ENCODE measurements at places on chromosomes 5 and 9.

DNA sequence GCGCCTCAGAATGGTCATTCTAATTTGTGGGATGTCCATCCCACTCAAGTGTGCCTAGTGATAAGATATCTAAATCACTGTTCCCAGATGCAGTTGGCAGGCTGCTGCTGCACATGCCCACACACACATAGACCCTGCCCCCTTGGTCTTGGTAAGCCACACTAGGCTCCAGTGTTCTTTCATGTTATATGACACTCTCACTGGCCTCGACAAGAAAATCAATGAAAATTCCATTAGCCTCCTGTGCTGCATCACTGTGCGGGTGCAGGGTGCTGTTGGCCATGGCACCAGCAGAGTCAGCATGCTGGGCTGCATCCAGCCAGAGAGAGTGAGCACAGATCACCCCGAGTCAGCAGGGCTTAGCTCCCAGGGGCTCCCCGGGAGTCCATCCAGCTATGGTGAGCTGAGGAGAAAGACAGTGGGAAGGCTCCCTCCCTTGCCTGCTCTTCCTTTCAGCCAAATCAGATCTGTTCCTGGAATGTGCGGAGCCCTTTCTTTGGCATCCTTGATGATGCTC is 59.9 kb downstream of the ABLIM3 start:
- no peak for DNase-seq

GRCh38 chr5:56147659-56148230 is 85.4 kb downstream of the ANKRD55 start:
- DNase-seq: no peak

- DNase-seq: no peak
Observed at GRCh38 chr9:7146582-7146981, 388.8 kb downstream of the KDM4C start.

- DNase-seq: no peak
Observed at GRCh38 chr9:104301755-104302154, 202.3 kb upstream of the OR13F1 start.

DNA sequence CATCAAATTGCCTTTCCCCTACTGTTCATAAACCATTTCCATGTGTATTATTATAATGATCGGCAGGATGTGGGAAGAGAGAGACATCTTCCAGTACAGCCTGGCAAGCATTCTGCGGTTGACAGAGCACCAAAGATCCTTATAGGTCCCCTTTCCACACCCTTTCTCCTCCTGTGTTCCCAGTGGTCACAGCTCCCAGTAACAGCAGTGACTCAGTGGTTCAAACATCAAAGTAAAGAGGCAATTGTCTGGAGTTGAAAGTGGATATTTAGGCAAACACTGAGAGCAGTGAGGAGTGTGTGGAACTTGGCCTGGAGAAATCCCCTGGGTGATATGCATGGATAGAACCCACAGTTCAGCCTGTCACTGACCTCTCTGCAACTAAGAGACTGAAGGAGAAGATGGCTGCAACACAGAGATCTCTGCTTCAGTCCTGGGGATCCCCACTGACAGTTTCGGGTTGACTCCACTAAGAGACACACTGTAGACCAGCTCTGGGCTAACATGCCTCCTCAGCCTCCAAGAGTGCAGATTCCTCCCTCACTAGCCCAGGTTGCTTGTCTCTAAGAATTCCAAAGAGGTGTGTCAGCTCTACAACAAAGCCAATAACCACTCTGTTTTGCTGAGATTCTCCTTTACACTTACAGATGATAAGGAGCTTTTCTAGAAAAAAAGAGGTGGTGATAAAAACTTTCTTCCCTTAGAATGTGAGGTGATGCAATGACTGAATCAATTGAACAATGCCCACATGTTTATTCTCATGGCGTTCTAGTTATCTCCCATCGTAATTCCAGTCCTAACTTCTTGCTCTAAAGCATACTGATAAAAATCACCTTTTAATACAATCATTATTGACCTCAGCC is 94.4 kb upstream of the IL6ST start:
- no peak for DNase-seq

- DNase-seq: no peak
Observed at GRCh38 chr5:165565911-165566310, 2060.5 kb downstream of the MAT2B start.

- no peak for DNase-seq
Observed at GRCh38 chr9:130763331-130764171, 70.0 kb downstream of the EXOSC2 start.

DNA sequence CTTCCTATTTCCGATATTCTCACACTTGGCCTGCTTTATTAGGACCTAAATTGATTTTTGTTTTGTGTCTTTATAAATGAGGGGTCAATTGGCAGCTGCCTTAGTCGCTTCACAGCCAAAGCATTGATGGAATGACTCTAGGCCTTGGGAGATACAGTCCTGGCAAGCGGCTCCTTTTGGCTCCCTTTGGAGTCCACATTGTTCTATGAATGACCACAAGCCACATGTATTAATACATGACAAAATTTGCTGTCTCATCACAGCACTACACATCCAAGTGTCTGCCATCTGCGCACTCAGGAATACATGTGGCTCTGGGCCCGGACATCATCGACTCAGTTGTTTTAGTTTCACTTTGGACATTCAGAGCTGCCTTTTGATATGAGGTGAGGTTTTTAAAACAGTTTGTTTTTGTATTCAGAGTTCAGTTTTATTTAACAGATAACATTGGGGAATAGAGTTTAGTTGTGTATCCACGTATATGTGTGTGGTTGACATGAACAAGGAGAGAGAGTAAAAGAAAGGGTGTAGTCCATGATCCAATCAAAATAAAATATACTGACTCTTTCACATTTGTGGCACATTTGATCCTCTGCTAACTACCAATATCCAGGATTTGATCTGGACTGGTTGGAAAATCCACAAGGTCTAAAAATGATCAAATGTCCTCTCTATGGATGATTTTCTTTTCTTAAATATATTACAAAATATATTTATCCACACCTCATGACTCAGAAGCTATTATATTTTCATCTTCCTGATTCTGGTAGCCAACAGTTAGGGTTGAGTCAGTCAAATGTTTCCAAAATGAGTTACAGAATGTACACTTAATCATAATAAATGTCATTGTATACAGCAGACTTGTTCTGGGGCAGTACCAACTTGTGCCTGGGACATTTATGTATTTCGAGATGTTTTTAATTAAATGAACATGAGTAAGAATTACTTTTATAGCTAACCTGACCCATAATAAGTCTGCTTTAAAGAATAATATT is 114.0 kb upstream of the MTAP start:
- no peak for DNase-seq

DNA sequence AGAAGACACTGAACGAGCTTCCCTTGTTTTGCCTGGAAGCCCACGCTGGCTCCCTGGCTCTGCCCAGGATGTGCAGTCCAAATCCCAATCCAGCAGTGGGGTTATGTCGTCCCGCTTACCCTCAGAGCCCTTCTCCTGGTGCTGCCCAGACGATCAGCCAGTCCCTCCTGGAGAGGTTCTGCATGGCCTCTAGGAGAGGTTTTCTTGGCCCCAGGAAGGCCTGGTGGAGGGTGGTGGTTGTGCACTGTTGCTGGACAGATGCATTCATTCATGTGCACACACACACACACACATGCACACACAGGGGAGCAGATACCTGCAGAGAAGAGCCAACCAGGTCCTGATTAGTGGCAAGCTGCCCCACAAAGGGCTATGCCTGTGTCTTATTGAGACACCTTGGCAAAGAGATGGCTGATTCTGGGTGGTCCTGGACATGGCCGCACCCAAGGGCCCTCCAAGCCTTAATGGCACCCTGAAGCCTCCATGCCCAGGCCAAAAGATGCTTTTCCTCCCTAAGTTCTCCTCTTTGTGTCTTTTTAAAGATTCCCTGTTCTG is 10.5 kb upstream of the OLFM1 start:
- DNase-seq: no peak

GRCh38 chr9:118643118-118643517 is 726.1 kb downstream of the BRINP1 start:
- DNase-seq: no peak

- DNase-seq: peak; percentile 81
Observed at GRCh38 chr5:181160152-181160754, 12.9 kb downstream of the OR2V2 start.

- DNase-seq: no peak
Observed at GRCh38 chr5:175590471-175590881, 67.4 kb upstream of the HRH2 start.

DNA sequence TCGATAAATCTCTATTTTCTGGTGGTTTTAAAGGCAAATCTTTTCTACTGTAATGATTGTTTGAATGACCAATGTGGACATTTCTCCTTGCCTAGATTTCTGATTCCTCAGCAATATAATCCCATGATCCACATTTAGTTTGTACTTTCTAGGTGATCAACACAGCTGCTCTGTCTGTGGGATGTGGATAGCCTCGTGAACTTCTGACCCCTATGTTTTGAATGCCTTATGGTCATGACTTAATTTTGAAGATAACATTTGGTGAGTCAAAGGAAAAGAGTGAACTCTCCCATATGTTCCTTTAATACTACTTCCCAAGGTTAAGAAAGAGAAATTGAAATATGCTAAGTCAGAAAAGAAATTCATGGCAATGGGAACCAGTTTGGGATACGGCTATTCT is 147.5 kb downstream of the CAVIN4 start:
- DNase-seq: no peak

- DNase-seq: no peak
Observed at GRCh38 chr5:117082977-117083376, 508.4 kb upstream of the SEMA6A start.

DNA sequence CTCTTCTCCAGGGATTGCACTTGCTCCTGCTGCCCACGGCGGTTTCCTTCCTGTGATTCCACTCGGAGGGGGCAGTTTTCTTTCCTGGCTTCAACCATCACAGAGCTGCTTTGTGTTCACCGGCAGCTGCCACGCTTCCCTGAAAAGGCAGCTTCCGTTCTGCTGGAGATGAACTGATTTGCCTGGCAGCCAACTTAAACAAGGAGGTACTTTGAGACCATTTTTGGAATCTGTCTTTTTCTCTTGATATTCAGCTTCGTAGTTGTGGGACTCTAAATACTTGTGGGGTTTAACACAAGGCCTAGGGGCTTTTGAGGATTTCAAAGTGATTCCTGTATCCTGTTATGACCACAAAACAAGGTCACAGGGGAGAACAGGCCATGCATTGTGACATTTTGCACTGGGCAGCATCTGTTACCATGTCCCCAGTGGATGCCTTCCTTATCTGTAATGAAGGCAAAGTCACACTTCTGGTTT is 192.0 kb downstream of the MTRR start:
- no peak for DNase-seq

GRCh38 chr9:5072871-5073270 is 87.8 kb downstream of the JAK2 start:
- DNase-seq: no peak

GRCh38 chr9:128392302-128393144 is 21.3 kb downstream of the URM1 start:
- no peak for DNase-seq

DNA sequence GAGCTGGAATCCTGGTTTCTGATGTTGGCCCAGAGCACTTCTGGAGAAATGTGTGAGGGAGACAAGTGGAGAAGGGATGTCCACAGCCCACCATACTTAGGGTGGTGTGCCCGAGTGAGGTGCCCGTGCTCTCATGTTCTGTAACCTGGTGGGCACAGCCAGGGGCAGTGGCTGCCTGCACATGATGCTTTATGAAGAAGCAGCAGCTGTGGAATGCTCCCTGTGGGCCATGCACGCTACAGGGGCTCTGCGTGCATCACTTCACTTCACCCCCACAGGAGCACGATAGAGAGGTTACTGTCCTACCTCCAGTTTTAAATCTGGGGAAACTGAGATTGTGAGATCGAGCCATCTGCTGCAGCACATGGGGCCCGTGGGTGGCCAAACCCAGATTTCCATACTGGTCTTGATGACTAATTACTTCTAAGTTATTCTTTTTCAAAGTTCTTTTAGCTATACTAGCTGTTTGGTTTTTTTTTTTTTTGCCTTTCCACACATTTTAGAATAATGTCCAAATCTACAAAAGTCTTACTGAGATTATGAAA is 441.6 kb downstream of the GADD45G start:
- no peak for DNase-seq

DNA sequence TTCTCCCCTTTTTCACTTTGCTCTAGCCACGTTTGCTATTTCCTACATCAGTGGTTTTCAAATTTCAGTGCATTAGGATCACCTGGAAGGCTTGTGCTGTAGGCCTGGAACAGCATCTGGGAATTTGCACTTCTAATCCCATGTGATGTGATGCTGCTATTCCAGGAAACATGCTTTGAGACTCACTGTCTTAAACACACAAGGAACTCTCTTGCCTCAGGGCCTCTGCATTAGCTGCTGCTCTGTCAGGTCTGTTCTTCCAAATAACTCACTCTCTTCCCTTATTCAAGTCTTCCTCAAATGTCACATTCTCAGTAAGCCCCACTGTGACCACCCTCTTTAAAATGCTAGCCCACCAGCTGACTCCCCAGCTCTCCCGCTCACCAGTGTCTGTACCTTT is 204.0 kb downstream of the DNAH5 start:
- DNase-seq: no peak

DNA sequence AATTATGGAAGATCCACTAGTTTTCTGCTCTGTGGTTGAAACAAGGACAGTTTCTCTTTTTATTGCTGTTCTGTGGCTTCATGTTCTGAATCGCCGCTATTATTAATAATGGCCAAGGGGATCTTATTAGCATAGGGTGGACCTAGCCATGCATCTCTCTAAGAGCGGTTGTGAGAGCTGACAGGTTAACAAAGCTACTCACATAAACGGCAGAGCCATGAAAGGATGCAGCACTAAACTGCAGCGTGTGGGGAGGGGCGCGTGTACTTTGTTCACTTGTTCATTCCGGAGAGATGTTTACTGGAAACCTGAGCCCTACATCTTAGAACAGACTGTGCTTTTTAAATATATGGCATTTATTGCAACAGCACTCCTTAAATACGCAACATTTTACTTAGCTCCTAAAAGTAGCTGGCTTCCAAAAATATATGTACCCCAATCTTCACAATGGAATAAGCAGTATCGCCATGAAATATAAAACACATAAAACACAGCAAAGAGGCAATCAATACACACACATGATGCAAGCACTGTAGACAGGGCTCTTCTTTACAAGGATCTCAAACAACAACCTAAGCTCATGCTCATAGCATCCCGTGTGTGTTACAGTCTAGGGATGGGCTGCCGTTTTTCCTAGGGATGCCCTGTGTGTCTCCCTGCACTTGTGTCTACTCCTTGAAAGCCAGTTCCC is 424.6 kb downstream of the MED10 start:
- no peak for DNase-seq

DNA sequence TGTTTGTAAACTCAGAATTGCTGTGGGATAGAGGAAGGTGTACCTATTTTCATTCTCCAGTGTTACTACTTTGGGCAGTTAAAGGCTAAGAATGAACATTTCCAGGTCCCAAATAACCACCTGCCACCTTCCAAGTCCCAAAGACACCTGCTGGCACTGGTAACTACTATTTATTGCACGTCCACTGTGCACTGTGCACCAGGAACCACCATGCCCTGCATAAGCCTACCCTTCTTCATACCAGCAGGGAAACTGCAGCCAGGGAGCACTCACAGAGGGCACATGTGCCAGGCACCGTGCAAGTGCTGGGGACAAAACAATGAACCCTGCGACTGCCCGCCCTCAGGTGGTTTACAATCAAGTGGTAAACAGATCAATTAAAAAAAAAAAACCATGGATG is 34.9 kb downstream of the RAPGEF1 start:
- no peak for DNase-seq
